ENCODE measurements at places on chromosomes 13 and 19.

DNA sequence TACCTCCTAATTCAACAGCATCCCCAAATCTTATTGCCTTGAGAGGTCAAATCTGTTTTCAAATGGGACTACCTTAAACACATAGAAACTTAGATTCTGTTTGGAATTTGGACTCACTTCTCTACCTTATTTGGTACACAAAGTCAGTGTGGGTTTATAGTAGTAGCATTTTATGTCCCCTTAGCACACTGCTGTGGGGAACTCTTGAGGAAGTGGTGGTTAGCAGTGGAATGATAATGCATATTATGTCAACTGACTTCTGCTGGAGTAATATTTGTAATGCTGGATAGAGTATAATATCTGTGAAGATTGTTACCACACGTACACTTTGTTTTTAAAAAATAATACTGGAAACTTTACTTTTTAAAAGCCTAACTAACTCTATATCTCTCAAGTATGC, 386.3 kb downstream of the NDFIP2 start:
- no peak for DNase-seq

- no peak for DNase-seq
These were observed 68.9 kb upstream of the GPR183 start for GRCh38 chr13:99376132-99376531.

DNA sequence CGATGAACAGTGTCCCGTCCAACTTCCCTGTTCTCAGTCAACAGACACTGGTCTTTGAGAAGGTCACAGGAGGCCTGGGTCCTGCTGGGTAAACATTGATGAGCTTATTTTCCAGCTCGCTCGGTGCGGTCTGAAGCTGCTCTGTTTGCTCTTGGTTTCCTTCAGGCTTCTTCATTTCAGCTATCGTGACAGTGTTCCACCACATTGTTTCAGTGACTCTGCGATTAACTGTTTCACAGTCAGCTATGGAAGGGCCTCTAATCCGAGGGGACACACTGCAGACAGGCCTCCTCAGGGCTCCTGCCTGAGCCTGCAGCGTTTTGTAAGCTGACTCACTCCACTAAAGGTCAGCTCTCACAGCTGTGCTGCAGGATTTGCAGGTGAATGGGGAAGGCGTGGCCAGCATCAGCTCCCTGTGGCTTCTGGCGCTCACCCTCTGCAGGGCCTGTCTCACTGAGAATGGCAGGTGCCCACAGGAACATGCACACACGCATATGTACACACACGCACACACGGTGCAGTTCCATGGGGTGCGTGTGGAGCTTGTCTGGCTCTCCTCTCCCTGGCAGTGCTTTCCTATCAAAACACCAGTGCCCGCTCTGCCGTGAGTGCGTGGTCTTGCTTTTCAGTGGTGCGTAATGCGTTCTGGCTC, 62.9 kb upstream of the MCF2L start:
- DNase-seq: no peak

- DNase-seq: no peak
These were observed 9.5 kb downstream of the SNRNP70 start for GRCh38 chr19:49094505-49095482.

DNA sequence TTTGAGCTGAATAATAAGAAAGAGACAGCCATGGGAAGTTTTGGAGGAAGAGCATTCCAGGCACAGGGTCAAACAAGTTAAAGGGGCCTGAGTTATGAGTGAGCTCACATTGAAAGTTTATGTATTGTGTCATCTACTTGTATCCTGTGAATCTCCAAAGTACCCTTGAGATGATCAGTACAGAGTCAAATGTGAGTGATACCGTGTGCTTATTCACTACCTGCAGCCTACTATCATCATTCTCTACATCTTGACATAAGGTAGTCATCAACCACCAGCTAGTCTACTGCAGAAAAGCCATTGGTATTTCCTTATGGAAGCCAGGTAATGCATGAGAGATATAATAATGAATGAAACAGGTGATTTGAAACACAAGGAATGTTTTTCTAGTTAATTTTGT, 3.0 kb upstream of the KCTD12 start:
- no peak for DNase-seq

- DNase-seq: no peak
These were observed 18.3 kb downstream of the NMRK2 start for GRCh38 chr19:3950871-3951861.

DNA sequence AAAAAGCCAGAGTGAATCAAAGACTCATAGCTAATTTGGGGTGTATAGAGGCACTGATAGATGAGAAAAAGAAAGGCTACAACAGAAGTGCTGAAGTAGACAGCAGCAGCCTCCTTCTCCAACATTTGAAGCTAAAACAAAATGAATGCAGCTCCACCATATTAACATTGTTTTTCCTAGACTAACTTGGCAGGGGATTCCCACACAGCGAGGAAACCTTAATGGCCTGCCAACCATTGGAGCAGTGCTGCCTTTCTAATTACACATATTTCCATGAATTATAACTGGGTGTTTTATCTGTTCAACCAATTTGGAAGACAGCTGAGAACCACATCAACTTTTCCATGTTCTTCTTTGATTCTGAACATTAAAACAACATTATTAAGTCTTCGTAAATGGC, 478.6 kb downstream of the LIG4 start:
- no peak for DNase-seq

GRCh38 chr13:22883956-22884355, 296.8 kb upstream of the SGCG start:
- no peak for DNase-seq

GRCh38 chr13:113013303-113013702, 44.3 kb downstream of the MCF2L start:
- no peak for DNase-seq

GRCh38 chr19:50639121-50640112, at the start of gene SYT3:
Gene SYT3, minus strand, starts transcription at chr19:50639881. Its CDS starts 2,470 bp downstream, at chr19:50637411.
- DNase-seq: no peak

GRCh38 chr19:2491130-2491801, 15.3 kb downstream of the GADD45B start:
- DNase-seq: no peak

- DNase-seq: no peak
These were observed 10.2 kb downstream of the NFKBID start for GRCh38 chr19:35890113-35890650.

DNA sequence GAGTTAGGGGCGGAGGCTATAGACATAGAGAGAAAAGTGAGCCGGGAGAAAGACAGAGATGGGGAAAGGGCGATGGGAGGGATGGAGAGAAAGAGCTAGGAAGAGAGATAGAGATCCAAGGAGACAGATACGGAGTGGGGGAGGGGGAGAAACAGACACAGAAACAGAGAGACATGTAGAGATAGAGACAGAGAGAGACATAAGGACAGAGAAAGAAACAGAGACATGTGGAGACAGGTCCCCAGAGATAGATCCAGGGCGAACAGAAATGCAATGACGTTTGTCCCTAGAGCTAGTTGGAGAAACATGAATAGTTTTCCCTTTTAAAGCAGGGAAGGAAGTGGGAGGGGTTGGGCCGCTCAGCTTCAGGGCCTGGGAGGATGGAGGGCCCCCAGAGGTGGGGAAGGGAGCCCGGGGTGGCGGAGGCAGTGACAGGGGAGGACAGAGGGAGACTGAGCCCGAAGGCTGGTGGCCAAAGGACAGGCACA, 4.6 kb downstream of the PPP1R14A start:
- no peak for DNase-seq

GRCh38 chr19:4359627-4360000, 16.3 kb downstream of the MPND start:
- no peak for DNase-seq

- no peak for DNase-seq
These were observed 4.4 kb downstream of the JAK3 start for GRCh38 chr19:17843292-17843827.

- DNase-seq: no peak
These were observed 14.8 kb upstream of the CACNA1A start for GRCh38 chr19:13521066-13521465.

DNA sequence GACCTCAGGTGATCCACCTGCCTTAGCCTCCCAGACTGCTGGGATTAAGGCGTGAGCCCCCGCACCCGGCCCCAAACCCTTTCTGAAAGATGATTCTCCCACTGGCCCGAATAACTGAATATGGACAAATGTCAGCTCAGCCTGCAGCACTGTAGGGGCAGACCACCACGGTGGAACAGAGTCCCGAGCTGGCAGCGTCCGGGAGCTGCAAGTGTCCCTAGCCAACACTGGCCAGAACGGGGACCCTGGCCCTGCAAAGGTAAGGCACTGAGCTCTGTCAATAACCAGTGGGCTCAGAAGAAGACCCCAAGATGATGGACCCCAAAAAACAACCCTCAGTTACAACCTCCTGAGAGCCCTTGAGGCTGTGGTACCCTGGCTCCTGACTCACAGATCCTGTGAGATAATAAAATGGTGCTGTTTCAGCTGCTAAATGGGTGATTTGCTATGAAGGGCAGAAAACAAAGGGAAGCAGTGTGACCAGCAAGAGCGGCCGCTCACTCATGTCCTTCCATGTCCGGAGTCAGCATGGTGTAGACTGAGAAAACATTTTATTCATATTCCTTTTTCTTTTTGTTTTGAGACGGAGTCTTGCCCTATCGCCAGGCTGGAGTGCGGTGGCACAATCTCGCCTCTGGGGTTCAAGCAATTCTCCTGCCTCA, 1.6 kb downstream of the LSM7 start:
- no peak for DNase-seq

GRCh38 chr19:6288737-6289136, 9.0 kb upstream of the MLLT1 start:
- DNase-seq: no peak

- DNase-seq: peak; percentile 3
These were observed 13.3 kb upstream of the LEUTX start for GRCh38 chr19:39765091-39766076.

All from retinal pigment epithelial cell (primary cell).